ENCODE measurements at places on chromosomes 4 and X.

GRCh38 chr4:26148927-26149326 lies 171.9 kb upstream of the RBPJ start:
- no peak for DNase-seq

DNA sequence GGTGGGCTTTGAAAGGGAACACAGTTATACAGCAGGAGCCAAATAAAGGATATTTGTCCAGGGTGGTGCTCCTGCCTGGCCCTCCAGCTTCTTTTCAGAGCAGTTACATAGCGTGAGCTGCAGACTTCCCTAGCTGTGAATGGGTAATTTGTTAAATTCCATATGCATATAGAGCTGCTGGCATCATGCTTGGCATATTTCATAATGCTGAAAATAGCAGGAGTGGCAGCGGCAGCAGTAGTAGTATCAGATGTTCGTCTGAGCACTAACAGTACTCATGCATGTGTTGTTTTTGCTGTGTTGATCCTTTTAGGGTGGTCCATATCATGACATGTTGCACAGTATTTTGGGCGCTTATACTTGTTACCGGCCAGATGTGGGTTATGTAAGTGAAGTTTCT lies 33.6 kb upstream of the TADA2B start:
- no peak for DNase-seq

- no peak for DNase-seq
Measured at GRCh38 chrX:119398974-119399771, at the start of gene SLC25A43. SLC25A43 (plus strand) TSS chrX:119399336; CDS start chrX:119399404, 68 bp downstream.

GRCh38 chr4:112296949-112297880 lies at the start of gene ALPK1:
ALPK1 (plus strand) TSS chr4:112297369.
- DNase-seq, result peak; percentile 76

DNA sequence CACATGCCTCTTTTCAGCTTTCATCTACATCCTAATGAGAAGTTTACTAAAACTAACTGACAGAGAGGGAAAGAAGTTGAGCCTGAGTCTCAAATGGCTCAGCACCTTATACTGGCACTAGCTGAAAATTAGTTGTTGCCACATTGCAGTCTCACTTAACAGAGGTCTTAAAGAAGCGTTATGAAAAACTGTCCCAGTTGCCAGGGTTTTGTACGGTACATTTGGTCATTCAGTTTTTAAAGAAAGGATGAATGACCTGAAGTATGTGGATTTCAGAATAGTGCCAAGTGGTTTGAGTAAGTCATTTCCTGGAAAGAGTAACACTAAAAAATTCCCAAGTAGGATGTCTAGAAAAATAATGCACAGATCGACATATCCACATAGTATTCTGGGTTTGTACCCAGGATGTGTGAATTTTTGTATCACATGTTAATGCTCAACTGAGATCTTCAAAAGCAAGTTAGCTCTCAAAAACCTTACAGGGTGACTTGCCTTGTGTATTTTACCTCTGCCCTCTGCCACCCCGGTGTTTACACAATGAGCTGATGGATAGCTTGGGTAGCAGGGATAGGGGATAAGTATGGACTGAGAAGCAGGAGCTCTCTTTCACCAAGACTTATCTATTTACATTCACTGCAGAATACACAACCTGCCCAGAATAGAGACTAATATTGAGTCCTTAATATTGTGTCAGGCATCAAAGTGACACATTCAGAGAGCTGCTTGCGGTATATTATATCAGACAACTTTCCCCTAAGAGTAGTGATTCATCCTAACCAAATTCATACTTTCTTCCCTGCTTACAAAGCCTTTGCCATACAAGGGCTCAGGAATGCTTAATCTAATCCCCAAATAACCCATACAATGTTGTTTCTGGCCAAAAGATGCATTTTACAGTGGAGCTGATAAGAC lies 1075.7 kb upstream of the PABPC4L start:
- no peak for DNase-seq

- no peak for DNase-seq
Measured at GRCh38 chr4:155907556-155907955, 4.1 kb downstream of the TDO2 start.

- no peak for DNase-seq
Measured at GRCh38 chrX:147498796-147499195, 412.9 kb upstream of the FMR1 start.

- no peak for DNase-seq
Measured at GRCh38 chrX:17987783-17988182, 126.7 kb upstream of the RAI2 start.

GRCh38 chr4:139789096-139789654 lies 123.6 kb downstream of the MGST2 start:
- no peak for DNase-seq

GRCh38 chr4:156654410-156654809 lies 317.2 kb downstream of the PDGFC start:
- DNase-seq, result no peak

- DNase-seq, result no peak
Measured at GRCh38 chr4:68021185-68021584, 57.9 kb upstream of the TMPRSS11A start.

GRCh38 chr4:23934915-23935314 lies 45.1 kb upstream of the PPARGC1A start:
- peak; percentile 82 for DNase-seq

DNA sequence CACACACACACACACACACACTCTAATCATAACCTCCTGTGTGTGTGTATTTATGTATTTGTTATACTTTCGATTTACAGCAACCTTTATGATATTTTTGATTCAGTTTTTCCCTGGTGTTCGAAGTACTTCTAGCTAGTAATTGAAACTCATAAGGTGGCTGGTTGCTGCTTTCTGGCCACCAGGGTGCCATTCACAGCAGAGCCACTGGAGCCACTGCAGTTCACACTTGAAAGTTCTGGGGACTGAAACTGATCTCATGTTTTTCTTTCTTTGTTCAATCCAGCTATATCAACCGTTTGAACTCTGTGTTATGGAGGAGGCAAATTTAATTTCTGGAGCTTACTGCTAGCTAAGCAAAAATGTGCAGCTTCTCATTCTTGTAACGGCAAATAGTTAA lies 419.4 kb downstream of the ADGRL3 start:
- no peak for DNase-seq

GRCh38 chrX:118493016-118493415 lies 2.6 kb upstream of the DOCK11 start:
- DNase-seq, result no peak

GRCh38 chrX:149515954-149516602 lies 11.0 kb upstream of the IDS start:
- no peak for DNase-seq

GRCh38 chr4:67861513-67861912 lies 22.3 kb downstream of the TMPRSS11D start:
- DNase-seq, result no peak

DNA sequence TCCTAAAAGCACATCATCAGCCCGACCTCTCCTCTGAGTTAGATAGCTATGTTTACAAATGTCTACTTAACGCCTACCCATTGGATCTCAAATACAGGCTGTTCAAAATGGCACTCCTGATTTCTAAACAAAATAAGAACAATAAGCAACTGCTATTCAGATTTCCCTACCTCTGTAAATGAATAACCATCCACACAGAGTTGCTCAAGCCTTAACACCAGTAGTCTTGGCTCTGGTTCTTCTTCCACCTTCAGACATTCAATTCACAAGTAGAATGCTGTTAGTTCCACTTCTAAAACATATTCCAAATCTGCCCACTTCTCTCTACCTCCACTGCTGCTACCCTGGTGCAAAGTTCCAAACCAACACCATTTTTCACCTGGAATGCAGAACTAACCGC lies 27.1 kb upstream of the DCLK2 start:
- no peak for DNase-seq

DNA sequence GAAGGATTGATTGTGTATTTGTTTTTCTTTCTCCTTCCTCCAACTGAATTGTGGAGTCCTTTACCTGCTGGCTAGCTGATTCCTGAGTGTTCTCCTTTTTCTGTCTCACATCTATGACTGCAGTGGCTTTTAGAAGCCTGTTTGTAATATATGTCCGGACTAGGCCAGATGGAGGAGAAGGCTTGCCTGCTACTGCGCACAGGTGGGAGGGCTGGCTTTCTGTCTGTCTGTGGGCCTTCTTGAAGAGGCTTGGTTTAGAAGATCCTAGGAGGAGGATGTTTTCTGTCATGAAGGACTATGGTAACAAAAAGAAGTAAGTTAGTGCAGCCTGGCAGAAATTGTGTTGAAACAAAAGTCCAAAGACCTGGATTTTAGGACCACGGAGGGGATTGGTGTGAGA lies 8.5 kb downstream of the PPP1R3F start:
- no peak for DNase-seq

GRCh38 chr4:138659812-138660316 lies 355.7 kb upstream of the NOCT start:
- DNase-seq, result no peak

DNA sequence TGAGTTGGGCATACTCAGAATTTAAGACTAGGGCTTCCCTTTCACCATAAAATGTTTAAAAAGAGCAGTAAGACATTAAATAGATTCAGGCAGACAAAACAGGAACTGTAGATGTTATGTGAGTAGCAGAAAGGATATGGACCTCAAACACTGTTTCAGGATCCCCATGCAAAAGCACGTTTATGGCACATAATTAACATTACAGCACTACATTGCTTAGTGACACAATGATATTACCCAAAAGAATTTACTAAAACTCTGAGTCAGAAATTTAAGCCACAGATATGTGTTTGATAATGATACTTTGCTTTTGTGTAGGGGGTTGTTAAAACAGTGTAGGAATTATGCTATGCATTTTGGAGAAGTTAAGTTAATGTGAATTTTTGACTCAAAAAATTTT lies 266.3 kb downstream of the PDGFC start:
- DNase-seq, result peak; percentile 41

- DNase-seq, result no peak
Measured at GRCh38 chr4:144818136-144818535, 172.2 kb downstream of the HHIP start.

DNA sequence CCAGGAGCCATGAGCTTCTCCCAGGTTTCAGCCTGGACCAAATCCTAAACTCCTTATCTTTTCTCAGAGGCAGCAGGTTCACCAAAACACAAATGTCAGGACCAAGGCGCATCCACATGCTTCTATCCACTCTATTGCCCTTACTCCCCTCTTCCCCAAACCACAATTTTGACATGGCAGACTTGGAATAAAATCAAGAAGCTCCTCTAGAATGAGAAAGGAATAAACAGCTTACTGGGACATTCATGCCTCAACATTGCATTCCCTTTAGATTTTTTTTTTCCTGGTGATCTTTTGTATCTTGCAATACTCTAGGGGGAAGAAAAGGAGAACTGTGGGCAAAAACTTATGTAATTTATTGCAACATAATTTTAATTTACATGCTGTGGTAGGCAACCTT lies 119.1 kb downstream of the TSPAN5 start:
- DNase-seq, result no peak

DNA sequence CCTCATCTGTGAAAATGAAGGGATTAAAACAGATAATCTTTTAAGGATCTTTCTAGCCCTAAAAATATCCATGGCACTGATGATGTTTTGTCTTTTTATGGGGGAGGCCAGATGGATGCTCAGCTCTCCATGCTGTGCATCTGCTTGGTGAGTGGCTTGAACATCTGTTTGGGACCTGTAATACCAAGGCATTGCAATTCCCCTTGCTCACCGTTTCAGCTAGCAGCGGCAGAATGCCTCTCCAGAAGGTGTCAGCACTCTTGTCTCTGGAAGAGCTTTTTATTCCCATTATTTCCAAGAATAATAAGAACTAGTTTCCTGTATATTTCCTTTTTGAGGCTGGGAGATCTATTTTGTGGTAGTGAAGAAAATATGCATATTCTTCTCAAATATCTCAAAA lies 151.9 kb upstream of the ANK2 start:
- no peak for DNase-seq

DNA sequence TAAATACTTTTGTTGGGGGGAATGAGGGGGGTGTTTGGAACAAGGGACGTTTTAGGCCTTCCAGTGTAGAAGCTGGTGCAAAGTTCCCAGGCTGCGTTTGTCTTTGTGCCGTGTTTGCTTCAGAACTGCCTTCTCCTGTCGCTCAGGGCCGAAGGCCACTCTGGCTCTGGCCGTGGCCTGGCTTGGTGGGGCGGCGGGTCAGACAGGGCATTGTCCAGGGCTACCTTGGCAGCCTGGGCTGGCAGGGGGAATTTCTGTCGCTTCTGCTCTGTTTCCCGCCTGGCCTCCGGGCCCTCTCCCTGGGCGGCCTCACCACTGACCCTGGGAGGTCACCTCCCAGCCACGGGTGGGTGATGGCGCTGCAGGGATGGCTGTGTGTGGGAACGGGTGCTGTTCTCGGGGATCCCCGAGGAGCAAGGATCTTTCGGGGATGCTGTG lies 140.0 kb downstream of the COL4A6 start:
- DNase-seq, result no peak

DNA sequence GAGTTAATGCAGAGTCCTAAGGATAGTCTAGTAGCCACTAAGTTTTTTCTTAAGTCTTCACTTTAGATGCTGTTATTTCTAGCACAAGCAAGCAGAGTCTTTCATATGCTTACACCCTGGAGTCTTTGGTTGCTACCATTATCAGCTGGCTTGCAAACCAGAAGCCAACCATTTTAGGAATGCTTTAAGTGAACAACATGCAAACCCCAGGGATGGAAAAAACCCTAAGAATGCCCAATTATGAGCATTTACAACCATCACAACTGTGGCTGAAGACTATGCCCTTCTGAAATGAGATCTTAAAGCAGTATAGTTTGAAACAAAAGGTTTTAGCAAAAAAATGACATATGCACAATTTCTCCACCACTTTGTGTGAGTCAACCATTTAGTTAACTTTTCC lies 6.6 kb downstream of the MID1IP1 start:
- no peak for DNase-seq

- DNase-seq, result no peak
Measured at GRCh38 chrX:19640693-19641374, 125.5 kb upstream of the MAP3K15 start.
